Fibroblast of skin of left biceps (primary cell): ENCODE measurements at places on chromosomes 1 and 21.

GRCh38 chr1:34917017-34917416 lies 12.4 kb downstream of the DLGAP3 start:
- no peak for DNase-seq

DNA sequence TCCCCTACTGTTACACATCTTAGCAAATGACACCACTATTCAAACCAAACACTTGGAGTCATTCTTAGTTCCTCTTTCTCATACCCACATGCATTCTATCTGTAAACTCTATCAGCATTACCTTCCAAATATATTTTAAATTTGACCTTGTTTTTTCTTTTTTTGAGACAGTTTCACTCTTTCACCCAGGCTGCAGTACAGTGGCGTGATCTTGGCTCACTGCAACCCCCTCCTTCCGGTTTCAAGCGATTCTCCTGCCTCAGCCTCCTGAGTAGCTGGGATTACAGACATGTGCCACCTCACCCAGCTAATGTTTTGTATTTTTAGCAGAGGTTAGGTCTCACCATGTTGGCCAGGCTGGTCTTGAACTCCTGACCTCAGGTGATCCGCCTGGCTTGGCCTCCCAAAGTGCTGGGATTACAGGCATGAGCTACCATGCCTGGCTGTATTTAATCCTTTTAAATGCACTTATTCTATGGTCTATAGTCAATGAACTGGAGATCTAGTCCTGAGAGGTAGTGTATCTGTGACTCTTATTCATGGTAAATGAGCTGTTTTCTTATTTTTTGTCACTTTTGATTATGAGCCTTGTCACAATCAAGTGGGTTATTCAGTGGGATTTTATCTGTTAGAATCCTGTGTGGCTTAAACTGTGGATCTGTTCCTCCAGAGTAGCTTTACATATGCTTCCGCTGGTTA lies 73.1 kb downstream of the GATAD2B start:
- DNase-seq, result no peak

DNA sequence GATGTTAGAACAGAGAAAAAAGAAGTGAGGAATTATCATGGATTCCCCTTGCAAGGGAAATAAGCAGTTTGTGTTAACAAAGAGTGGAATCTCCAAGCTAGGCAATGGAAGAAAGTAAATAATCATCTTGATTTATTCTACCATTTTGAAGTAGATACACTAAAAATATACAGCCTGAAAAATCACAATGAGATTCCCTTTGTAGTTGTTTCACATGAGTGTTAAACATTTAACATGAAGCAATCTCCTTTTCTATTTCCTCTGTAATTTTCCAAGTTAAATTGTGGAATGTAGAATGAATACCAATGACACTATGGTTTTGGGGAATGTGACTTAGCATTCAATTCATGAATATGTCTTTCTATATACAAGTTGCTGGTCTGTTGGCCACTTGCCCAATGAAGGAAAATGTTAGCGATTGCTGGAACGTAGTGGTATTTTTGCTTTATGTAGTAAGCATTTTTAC lies 5.7 kb downstream of the TGFB2 start:
- peak; percentile 91 for DNase-seq

DNA sequence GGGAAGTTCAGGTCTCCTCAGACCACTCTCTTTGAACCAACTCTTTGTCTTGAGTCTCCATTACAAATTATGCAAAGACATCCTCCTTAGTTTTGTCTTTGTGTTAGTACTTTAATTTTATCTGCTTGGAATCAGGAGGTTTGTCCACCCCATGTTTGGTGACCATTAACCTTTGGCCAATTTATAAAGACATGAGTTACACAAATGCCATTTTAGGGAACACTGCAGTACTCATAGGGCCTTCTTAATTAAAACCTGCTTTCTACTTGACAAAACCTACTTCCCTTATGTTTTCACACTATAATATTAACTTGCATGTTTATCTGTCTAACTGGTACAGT lies 7.9 kb upstream of the CDC73 start:
- DNase-seq, result no peak

GRCh38 chr1:205301205-205301821 lies 20.2 kb downstream of the NUAK2 start:
- DNase-seq, result peak; percentile 95

GRCh38 chr21:28737674-28738419 lies 254.8 kb downstream of the LTN1 start:
- DNase-seq, result no peak

DNA sequence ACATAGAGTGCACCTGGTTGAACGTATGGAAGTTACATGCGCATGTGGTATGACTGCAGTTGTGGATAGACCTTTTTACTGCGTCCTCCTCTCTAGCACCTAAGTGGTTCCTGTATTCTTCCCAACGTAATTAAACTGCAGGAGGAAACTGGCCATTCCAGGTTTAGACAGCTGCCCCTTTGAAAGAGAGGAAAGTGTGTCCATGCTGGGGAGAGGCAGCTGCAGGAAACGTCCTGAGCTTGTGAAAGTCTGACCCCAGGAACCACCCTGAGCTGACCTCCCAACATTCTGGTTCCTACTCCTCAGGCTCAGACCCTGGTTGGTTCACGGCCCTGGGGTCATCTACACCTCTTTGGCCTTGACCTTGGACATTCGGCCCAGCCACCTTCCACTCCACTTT lies 309.3 kb downstream of the DISC1 start:
- no peak for DNase-seq

DNA sequence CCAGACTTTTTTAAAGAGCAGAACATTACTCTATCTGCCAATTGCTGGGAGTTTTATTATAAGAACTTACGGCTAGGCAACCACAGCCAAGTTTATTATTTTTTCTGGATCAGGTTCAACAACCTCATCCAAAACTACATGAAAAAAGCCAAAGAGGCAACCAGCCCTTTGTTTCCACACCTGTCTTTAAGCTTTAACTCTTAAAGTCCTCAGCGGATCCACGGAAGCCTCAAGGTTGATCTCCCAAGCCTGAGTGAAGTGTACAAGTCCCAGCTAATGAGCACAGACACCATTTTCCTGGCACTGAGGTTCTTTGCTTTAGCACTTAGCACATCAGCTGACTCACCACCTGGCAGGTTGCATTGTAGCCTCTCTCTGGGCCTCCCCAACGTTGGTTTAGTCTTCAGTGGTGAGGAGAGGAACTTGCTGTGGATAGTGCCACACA lies 143.1 kb downstream of the TGFBR3 start:
- no peak for DNase-seq
